ENCODE measurements at places on chromosomes 7 and 10. TPM values are rescaled to one million over a fixed set of nuclear protein-coding genes. Genes with fewer than 3 reads are reported as not detected.

Gene PIP
- not detected for total RNA-seq

Gene PLAC9
- total RNA-seq, result 166 TPM

DNA sequence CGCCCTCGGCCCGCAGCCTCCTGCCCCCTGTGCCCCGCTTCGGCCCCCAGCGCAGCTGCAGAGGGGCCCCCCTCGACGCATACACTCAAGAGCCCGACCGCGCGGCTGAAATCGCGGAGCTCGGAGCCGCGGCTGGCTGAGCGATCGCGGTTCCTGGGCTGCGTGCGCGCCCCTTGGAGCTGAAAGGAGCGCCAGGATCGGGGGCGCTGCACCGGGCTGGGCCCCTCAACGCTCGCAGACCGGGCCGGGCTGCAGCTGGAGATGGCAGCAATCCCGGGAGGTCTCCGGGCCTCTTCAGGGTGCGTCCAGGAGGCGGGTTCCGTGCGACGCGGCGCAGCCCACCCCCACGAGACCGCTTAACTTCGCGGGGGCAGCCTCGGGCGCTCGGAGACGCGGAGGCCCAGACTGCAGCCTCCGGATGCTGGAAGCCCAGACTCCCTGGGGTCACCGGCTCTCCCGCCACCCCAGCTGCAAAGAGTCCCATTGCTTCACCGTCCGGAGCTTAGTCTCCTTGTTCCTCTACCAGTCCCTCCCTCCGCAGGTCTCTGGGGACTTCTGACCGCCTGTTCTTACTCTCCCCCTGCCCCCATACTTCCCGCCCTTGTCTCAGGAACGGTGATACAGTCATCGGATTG is 73.0 kb upstream of the LRRC4 start:
- no peak for DNase-seq

DNA sequence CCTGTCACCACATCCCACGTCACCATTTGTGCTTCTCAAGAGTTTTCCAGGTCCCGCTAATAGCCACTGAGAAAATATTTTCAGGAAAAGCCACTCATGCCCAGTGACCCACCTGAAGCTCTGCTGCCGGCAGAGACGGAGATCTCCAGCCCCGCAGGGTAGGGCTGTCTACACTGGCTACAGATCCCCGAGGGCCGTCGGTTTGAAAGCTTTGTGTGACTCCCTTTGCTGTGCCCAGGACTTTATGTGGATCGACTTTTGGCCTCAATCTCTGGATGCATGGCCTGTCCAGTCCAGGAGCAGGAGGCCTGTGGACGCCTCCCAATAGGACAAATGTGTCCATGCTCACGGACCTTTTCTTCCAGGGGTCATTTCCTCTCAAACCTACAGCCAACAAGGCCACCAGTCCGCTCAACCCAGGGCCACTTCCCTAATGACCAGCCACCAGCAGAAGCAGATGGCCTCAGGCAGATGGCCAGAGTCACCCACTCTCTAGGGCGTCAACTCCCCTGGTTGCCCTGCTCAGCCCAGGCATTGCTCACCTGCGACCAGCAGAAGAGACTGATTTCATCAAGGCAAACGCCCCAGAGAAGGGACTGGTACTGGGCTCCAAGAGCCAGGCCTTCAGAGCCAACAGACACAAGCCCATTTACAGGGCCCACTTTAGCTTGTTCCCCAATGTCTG is 76.4 kb downstream of the OAT start:
- DNase-seq, result no peak

- no peak for DNase-seq
These were observed 173.2 kb downstream of the ZNF438 start for GRCh38 chr10:30858499-30858898.

DNA sequence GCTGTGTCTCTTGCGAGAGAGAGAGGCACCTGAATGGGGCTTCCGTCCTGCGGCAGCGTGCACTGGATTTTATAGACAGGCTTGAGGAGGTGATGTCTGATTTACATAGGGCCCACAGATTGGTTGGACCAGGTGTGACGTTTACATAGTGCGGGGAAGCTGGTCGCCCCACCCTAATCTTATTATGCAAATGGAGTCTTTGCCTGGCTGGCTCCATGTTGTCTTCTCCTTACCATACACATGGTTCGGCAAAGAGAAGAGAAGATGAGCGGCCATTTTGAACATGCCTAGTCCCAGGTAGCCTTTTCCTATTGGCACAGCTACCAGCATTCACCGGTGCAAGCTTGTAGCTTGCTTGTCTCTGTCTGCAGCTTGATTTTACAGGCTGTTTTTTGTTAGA is 238.5 kb upstream of the GALNT17 start:
- no peak for DNase-seq

DNA sequence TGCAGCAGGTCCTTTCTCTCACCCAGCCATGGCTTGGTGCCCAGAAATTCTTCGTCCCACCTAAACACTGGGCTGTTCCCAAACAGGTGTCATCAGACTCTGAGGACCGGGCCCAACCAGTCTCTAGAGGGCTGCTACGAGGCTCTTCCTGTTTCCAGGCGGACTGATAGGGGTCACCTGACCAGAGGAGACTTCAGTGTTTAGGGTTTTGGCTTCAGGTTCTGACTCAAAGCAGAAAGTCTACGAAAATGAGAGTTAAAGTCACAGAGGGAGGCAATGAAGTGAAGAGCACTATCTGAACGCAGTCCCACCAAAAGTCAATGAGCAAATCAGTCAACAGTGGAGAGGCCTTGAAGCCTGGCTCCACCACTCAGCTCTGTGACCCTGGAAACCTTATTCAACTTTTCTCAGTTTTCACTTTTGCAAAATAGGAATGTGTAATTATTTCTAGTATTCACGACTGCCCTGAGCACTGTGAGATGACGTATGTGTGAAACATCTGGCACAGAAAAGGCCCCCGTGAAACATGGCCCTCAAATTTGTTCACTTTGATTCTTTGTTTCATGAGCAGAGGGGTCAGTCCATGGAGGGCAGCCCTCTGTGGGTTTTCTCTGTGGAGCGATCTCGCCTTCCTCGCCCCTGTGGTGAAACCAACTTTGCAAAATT is 189.9 kb upstream of the PDE1C start:
- DNase-seq, result no peak

- DNase-seq, result no peak
These were observed 452 bp downstream of the SEMA3C start for GRCh38 chr7:80918399-80918798.

DNA sequence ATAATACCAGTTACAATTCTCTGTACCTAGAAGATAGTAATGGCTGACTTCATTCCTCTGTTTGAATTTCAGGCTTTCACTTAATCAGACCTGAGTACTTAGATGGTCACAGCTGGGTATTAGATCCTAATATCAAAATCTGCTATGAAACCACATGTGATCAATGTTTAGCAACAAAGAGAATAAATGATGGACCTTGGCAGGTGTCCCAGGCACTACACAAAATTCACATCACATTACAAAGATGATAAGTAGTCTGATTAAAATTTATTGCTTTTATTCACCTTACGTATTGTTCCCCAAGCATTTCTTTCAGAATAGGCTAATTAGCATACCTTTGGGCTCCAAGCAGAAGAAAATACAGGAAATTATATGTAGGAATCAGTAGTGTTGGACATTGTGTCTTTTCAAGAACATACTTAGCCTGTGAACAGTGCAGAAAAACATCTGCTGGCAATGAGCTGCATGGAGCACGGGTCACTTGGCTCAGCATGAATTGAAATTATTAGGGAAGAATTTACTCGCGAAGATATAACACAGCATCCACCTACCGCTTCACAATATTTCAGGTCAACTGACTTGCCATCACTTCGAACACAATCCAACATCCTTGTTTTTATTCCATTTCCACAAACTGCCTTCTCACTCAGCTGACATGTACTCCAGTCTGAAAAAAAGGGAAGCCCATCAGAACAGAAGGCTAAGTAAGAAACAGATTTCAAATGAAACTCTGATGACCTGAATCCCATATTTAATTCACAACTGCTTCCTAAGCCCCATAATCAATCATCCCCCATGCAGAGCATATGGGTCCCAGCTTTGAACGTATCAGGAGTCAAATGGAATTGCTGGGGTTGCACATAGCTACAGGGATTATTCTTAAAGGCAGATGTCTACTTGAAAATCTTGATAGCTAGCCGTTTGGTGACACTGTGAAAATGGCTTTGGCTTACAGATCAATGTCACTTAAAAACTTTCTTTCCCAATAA is 421.0 kb downstream of the THSD7A start:
- DNase-seq, result no peak

GRCh38 chr7:75815418-75816064 is 1.9 kb upstream of the CCL24 start:
- DNase-seq, result no peak

DNA sequence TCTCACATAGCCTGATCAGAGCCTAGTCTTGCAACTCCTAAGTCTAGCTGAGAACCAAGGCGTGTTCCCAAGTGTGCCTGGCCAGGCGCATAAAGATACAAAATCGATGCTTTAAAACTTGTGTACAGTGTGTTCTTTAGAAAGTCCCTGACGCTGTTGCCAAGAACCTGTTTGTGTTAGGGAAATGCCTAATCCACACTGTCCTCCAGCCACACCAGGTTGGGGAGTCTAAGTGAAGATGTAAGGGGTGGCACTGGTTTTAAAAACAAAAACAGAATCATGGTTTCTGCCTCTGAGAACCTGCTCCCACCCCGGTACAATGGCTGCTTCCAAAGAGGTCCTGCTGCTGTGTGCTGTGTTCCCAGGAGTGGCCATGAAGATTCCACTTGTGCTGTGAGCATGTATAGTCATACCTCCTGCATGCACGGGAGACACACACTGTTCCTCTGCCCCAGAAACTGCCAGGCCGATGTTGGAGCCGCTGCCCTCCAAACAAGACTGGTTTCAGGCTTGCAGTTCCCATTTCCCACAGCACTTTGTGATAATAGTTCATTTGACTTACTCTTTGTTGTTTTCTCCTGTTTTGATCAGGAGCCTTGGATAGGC is 88.5 kb downstream of the CCNY start:
- no peak for DNase-seq

DNA sequence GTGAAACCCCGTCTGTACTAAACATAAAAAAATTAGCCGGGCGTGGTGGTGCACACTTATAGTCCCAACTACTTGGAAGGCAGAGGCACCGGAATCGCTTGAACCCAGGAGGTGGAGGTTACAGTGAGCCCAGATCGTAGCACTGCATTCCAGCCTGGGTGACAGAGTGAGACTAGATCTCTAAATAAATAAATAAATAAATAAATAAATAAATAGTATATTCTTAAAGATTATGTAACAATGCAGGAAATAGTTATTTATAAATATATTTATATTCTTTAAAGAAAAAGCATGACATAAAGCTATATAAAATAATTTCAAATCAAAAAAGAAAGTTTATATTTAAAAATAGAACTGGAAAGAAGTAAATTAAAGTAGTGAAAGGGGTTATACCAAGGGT is 76.4 kb downstream of the MBL2 start:
- no peak for DNase-seq
